ENCODE measurements at places on chromosomes 1 and 21.
A peak's percentile ranks its signal among the peaks of the same experiment; 100 is the strongest.

DNA sequence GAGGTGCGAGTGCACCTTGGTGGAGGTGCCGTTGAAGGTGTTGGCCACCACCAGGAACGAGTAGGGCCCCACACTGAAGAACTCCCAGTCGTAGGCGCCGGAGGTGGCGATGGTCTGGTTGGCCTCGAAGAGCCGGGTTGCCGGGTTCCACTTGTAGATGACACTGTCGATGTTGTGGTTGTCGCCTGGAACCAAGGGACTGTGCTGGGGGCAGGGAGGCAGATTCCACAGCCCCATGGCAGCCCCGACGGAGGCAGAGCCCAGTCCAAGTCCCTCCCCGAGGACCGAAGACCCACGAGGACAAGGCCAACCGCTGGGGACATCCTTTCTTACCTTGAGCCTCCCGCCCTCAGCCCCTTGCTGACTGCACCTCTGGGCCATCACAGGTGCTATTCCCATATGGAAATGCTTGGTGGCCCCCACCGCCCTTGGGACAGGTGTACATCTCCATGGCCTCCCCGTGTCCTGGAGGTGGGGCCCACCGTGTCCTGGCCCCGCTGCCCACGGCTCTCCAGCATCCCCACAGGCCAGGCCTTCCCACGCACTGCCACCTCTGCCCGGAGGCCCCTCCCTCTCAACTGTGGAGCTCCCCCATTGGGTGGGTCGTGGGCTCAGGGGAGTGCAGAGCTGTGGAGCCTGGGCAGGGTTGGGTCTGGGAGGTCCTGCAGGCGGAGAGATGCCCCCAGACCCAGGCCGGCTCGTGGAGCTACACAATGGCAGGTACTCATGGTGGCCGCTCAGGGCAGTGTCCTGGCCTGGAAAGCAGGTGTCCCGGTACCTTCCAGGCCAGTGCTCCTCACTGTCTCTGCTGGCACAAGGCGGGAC lies 17.9 kb downstream of the KRTAP10-1 start:
- DNase-seq, result no peak

DNA sequence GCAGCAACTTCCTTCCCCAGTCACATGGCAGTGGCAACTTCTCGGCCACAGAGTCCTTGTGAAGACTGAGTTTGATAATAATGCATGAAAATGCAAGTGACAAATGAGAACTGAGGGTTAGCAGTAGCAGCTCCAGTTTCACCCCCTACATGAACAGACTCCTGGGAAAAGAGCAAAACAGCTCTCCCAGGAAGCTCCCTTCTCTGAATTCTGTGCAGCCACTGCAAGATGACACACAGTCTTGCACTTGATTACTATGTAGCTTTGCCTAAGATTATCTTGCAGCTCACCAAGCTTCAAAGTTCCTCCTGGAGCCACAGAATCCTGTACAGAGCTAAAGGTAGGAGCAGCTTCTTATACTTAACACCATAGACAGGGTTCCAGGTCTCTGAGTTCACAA lies 4.7 kb downstream of the PGBD5 start:
- peak; percentile 47 for DNase-seq

DNA sequence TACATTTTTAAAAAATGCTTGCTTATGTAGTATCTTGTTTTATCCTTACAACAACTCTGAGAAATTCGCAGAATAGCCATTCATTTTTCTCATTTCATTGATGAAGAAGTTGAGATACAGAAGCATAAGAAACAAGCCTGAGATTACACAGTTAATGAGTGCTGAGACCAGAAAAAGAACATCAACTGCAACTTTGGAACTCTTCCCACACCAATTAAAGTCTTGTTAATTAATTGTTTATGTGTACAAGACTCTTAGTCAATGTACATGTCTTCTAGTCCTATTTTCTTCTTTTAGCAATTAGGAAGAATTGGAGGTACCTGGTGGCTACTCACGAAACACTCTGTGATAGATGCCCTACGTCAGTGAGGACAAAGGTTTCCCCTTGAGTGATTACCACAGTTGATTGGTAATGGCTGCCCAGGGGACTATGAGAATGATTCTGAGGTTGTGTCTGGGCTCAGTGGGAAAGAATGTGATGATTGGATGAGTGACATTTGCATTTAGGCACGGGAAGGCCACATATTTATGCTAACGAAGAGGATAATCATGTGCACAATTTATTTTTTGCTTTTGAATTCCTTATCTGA lies 187.4 kb upstream of the KCNK2 start:
- DNase-seq, result no peak

DNA sequence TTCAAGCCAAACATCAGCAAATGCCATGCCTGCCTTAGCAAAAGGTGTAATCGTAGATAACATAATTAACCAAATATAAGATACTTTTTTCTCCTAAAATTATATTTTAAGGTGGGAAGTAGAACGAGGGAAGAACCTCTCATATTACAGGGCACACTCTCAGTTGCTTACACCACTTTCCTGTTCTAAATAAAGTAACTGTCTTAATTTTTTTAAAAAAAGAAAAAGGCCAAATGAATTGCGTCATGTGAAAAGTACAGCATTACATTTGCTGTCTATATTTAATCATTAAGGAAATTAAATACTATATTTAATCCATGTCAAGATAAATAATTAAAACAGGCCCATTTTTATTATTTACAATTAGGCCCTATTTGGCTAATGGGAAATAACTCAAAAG lies 23.7 kb downstream of the JAK1 start:
- no peak for DNase-seq

GRCh38 chr1:99676876-99677275 lies 31.0 kb downstream of the PALMD start:
- no peak for DNase-seq

GRCh38 chr1:7265771-7266371 lies 480.6 kb downstream of the CAMTA1 start:
- DNase-seq, result no peak

GRCh38 chr1:23578311-23578996 lies 19.2 kb upstream of the ID3 start:
- DNase-seq, result peak; percentile 64

DNA sequence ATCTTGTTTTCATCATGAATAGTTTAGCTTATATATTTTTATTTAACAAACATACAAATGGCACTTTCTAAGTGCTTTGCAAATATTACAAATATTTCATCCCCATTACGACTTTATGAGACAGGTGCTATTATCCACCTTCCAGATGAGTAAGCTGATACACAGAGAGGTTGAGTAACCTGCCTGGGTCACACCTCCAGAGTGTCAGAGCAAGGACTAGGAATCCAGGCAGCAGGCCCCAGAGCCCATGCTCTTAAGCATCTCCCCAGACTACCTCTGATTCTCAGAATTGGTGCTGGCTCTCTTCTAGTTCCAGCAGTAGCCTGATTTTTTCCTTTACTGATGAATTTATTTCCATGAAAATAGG lies 40.0 kb downstream of the EPHB2 start:
- DNase-seq, result no peak

DNA sequence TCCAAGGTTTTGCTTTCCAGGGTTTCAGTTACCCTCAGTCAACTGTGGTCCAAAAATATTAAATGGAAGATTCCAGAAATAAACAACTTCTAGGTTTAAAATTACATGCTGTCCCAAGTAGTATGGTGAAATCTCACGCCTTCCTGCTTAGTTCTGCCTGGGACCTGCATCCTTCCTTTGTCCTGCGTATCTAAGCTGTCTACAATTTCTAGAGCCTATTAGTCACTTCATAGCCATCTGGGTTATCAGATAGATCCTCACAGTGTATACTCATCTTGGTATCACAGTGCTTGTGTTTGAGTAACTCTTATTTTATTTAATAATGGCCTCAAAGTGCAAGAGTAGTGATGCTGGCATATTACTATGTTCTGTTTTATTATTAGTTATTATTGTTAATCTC lies 157.7 kb downstream of the ROR1 start:
- DNase-seq, result no peak

GRCh38 chr1:210855440-210855839 lies 278.5 kb downstream of the KCNH1 start:
- DNase-seq, result no peak

DNA sequence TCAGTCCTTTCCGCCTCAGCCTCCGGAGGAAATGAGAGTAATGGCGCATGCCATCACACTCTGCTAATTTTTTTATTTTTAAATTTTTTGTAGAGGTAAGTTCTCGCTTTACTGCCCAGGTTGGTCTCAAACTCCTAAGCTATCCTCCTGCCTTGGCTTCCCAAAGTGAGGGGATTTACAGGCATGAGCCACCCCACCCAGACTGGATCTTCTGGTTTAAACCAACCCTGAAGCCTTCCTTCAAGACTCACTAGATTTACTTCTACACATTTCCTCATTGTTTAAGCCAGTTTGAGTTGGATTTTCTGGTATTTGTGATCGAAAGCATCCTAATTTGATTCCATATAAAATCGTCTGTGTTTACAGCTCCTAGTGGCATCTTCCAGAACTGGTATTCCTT lies 23.1 kb upstream of the SCAF4 start:
- DNase-seq, result no peak

GRCh38 chr21:45910548-45911221 lies 70.9 kb upstream of the COL6A1 start:
- no peak for DNase-seq

- peak; percentile 47 for DNase-seq
Observed at GRCh38 chr1:111236379-111236778, 8.9 kb downstream of the CHI3L2 start.

- no peak for DNase-seq
Observed at GRCh38 chr1:224743608-224744164, 127.6 kb downstream of the CNIH3 start.

GRCh38 chr1:213989002-213989855 lies 1.5 kb downstream of the PROX1 start:
- peak; percentile 28 for DNase-seq

- peak; percentile 46 for DNase-seq
Observed at GRCh38 chr21:42431196-42431595, 27.5 kb downstream of the UBASH3A start.

DNA sequence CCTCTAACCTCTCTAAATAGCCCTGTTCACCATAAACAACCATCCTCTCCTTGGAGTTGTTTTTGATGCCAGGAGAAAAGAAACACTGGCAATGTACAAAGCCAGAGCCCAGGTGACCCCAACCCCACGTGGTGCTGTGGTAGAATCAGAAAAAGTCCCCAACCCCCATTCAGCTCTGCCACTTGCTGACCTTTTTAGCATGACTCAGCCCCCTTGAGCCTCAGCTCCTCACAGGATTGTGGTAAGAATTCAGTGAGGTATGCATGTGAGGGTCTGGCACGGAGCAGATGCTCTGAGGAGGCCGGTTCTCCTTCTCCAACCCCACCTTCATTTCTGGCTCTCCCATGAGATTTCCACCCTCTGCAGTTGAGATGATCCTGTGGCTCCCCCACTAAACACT lies 11.1 kb upstream of the CHI3L1 start:
- DNase-seq, result peak; percentile 51

DNA sequence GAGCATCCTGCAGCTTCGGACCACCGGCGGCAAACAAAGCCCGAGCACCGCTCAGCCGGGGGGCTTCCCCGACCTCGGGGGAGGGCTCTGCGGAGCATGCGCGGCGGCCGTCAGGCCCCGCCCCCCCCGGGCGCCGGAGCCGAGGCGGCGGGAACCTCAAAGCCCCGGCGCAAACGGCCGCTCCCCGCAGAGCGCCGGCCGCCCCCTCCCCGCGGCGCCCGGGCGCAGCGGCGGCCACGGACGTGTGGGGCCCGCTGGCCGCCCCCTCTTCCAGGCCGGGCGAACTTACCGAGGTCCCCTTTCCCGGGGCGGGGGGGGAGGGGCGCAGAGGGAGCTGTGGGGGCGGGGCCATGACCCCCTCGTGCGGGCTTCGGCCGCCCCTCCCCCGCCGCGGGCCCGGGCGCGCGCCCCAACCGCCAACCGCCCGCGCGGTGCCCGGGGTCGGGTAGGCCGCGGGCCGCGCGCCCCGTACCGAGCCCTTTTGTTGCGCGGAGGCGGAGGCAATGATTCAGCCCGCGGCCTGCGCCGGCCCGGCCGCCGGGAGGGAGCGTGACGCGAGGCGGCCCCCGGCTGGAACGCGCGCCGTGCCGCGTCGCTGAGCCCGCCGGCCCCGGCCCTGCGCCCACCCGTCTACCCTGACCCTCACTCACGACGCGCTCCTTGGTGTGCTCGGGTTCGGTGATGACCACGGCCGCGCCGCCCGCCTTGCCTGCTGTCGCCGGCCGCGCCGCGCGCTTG lies 1.7 kb downstream of the RCC2 start:
- peak; percentile 69 for DNase-seq

DNA sequence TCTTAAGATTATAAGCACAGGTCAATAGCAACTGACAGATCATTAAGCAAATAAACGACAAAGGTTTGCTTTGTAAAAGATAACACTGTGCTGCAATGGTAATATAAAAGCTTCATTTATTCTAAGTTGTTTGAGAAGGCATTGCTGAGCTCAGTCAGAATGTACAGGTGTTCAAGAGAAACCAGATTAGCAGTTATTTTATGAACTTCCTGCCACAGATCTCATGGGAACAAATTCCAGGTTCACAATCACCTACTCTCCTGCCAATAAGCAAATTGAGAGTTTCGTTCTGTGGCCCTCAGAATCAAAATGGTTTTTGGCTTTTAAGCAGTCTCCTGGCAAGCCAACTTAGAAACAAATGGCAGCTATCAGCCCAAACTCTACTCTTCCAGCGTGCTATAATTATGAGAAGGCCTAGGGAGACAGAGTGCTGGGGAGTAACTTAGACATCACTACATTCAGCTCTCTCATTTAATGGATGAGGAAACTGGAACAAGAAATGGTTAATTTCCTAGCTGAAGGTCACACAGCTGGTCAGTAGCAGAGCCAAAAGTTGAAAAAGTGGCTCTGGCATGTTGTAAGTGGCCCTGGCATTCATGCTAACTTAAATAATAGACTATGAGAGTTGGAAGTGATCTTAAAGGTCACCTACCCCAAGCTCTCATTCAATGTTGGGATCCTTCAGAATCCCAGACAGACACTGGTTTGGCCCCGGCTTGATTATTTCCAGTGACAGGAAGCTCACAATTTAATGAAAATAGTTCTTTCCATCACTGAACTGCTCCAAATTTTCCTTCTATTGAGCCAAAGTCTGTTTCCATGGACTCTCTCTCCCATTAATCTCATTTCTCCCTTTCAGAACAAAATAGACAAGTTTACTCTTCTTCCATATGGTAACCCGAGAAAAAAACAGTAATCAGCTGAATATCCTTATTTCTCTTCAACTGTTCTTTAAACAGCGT lies 82.6 kb upstream of the EDEM3 start:
- DNase-seq, result no peak

GRCh38 chr1:243827206-243827605 lies 22.8 kb downstream of the AKT3 start:
- no peak for DNase-seq

- DNase-seq, result no peak
Observed at GRCh38 chr1:190286111-190286510, 191.6 kb downstream of the BRINP3 start.

All from suppressor macrophage (primary cell).